ENCODE measurements at places on chromosomes 4 and X.

DNA sequence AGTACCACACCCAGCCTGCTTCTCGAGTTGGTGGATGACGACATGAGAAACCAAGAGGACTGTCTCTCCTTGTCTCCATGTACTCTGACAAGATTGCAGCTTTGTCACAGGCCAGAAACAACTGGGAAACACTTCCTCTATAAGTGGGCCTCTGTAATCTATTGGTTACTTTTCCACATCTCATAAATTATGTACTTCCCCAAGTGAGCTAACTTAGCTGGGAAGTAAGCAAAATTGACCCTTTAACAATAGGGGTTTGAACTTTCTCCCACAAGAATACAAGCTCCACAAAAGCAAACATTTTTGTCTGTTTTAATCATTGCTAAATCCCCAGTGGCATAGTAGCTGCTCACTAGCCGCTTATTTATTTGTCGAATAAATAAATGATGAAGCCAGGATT, 14.1 kb upstream of the USO1 start:
- no peak for DNase-seq

DNA sequence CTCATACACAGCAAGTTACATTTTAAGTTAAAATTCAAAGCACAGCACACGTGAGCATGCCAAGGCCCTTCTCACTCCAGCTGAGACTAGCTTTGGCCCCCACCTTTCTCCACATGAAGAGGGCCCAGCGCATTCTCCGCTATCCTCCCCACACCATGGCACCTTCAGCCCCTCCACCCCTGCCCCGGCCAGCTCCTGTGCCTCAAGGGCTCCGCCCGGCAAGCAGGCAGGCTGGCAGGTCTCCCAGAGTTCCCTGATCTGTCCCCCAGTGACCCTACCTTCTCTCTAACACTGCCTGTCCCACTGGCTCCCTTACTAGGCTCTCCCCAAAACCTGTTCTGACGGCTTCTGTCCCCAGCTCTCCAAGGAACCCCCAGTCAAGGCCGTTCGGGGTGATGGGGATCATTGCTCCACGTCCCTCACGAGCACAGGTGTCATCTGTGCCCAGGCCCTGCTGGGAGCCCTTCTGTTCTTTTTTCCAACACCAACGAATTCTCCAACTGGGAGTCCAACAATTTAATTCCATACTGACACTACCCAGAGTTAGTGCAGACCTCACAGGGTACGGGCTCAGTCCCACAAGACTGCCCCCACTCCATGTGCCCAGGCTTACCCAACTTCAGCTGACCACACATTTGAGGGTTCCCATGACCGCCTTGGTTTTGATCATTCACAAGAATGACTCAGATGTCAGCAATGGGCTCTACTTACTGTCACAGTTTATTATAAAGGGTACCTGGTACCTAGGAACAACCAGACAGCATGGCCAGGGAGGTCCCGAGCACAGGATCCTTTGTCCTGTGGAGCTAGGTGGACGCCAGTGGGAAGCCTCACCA, 4.2 kb downstream of the LETM1 start:
- DNase-seq, result no peak

DNA sequence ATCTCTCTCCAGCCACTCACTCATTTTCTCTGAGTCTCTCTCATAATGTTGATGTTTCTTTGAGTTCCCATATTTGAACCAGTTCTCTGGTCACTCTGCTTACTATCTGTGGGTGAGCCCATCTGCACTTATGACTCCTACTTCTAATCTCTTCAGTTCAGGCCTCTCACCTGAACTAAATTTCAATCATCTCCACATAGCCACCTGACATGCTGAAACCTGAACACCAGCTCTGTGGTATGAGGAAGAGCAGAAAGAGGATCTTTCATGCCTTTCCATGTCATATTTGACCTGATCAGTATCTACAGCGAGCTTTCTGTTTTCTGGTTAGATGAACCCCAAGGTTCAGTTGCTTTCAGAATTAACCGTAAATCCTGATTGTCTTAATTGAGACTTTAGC, 122.2 kb upstream of the ESX1 start:
- no peak for DNase-seq

DNA sequence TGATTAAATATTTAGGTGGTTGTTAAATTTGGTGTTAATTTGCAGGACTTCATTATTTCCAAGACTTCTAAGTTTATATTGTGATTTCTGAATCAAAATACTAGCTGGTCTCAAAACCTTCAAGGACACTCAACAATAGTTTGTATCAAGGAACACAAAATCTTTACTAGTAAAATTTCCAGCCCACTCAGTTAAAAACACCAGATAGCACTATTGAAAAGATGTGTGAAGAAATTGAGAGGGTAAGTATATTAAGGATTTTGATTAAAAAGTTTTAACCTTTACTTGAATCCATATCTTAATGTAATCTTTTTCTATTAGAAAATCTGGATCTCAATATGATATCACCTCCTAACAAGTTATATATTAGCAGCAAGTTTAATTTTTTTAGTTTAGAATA, 89.3 kb upstream of the UGT8 start:
- no peak for DNase-seq

- no peak for DNase-seq
These were observed 140.5 kb downstream of the GRIA3 start for GRCh38 chrX:123324625-123325024.

- DNase-seq, result no peak
These were observed 180.8 kb downstream of the SPRY1 start for GRCh38 chr4:123577225-123577906.

DNA sequence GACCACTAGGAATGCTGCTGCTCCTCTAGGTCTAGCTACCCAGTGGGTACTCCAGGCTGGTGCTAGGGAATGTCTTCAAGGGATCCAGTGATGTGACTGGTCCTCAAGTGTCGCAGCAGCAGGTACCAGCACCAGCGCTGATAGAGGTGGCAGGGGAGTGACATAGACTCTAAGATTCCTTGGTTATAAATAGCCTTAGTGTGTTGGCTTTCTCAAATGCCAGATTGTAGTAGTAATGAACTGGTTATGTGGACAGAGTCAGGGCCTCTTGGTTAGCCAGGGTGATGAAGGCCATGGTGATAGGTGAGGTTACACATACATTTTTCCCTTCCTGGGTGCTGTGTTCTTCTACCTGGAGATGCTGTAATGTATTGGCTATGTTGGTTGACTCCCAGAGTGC, 38.3 kb downstream of the DCLK2 start:
- DNase-seq, result no peak

DNA sequence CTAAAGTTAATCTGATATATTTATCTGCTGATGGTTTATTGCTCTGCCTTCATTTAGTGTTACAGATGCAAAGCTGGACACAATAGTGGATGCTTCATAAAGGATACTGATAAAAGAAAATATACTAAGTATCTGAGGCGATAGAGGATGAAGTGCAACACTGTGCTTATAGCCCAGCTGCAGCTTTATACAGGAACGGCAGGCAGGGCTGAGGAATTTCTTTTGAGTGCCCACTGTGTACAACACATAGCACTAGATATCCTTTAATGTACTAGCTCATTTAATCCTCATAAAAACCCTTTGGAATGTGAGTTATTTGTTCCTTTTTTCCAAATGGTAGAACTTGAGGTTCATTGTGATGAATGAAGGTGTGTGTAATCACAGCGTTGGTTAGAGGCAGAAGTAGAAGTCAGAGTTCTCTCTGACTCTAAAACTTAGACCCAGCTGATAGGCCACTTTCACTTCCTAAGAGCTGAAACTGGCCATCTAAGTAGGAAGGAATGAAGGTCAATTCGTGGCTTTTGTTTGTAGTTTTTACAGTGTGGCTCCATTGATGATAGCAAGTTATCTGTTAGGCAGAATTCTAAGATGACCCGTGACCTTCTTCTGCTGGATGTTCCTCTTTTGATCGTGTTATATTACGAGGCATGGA, 138.0 kb downstream of the VEGFC start:
- DNase-seq, result no peak

Data from GM12864 (cell line).